GM19239 (cell line): ENCODE measurements at places on chromosomes 16 and 17.

- no peak for DNase-seq
These were observed 37.6 kb downstream of the OR3A1 start for GRCh38 chr17:3260600-3260999.

- no peak for DNase-seq
These were observed 174.0 kb upstream of the GSE1 start for GRCh38 chr16:85438981-85439685.

DNA sequence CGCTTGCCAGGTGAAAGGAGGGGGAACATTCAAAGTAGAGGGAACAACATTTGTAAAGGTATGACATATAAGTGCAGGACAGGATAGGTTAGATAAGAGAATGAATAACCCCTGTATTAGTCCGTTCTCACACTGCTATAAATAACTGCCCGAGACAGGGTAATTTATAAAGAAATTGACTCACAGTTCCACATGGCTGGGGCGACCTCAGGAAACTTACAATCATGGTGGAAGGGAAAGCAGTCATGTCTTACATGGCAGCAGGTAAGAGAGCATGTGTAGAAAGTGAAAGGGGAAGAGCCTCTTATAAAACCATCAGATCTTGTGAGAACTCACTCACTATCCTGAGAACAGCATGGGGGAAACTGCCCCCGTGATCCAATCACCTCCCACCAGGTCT, 223.8 kb downstream of the SOX9 start:
- no peak for DNase-seq

- DNase-seq, result no peak
These were observed 3.3 kb downstream of the LHX1 start for GRCh38 chr17:36940313-36941264.

GRCh38 chr16:8678068-8678927, 3.9 kb downstream of the ABAT start:
- DNase-seq, result no peak

GRCh38 chr17:8046929-8047768, 8.3 kb downstream of the ALOX15B start:
- no peak for DNase-seq

- no peak for DNase-seq
These were observed 775.2 kb upstream of the RBFOX1 start for GRCh38 chr16:6557353-6558023.

- DNase-seq, result no peak
These were observed 26.6 kb downstream of the GOSR2 start for GRCh38 chr17:46949291-46950174.

- DNase-seq, result no peak
These were observed 2.7 kb downstream of the RUSF1 start for GRCh38 chr16:31505483-31505882.

- DNase-seq, result no peak
These were observed 55.1 kb downstream of the KSR1 start for GRCh38 chr17:27511168-27511883.

DNA sequence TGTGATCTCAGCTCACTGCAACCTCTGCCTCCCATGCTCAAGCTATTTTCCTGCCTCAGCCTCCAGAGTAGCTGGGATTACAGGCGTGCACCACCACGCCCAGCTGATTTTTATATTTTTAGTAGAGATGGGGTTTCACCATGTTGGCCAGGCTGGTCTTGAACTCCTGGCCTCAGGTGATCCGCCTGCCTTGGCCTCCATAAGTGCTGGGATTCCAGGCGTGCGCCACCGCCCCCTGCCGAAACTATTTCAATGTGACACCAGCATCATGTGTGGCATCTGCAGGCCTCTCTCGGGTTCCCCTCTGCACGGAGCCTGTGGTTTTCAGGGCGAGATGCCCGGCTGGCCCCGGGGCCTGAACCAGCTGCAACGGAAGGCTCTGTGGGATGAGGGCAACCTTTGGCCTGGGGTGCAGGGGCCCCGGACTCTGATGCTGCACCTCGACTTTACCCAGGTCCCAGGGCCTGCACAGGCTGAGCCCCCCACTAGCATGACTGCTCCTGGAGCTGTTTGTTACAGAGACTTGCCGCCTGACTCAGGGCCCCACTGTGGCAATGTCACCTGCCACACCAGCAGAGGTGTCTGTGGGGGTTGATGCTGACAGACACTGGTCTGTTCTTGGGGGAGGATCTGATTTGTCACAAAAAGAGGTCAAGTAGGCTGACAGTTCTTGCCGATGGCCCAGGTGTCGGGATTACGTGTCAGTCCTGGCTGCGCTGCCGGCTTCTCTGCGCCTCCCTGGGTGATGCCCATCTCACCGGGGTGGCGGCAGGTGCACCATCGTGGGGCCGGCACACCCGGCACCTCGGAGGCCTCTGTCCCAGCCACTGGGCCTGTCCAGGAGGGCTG, 8.6 kb upstream of the TEX19 start:
- DNase-seq, result no peak

DNA sequence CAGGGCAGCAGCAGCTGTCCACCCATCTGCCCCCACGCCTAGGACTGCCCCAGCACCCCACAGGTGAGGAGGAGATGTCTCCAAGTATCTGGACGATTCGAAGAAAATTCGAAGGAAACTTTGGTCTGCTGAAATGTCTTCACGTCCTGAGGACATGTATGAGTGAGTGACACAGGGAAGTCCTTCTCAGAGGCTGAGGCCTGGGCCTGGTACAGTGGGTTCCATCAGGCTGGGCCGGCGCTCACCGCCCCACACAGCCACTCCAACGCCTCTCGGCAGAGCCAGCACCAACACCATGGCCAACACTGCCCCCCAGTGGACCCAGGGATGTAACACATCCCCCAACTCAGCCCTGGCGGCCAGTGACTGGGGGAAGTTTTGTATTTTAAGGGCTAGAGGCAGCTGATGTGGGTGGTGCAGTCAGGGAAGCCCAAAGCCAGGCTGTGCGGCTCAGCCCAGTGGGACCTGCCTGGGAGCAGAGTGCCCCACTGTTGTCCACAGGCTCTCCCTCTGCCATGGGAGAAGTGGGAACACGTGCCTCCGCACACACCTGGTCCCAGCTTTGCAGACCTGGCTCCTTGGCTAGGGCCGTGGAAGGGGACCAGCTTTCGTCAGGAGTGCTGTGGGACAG, 55.8 kb upstream of the FASN start:
- peak; percentile 90 for DNase-seq

DNA sequence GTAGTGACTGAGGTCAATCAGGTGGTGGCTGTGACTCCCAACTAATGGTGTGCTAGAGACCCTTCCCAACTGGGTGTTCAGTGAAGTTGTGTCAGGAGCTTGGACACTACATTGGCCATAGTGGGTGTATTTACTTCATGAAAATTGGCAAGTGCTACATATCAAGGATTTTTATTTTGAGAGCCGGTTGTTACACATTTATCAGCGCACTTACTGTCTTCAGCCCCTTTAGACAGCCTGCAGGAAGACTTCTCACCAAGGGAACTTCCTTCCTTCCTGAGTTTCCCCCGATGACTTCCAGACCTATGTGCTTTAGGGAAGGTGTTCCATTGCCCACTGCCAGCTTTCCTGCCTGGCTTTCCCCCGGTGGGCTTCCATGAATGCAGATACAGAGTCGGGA, 261.2 kb downstream of the CBLN1 start:
- DNase-seq, result no peak

DNA sequence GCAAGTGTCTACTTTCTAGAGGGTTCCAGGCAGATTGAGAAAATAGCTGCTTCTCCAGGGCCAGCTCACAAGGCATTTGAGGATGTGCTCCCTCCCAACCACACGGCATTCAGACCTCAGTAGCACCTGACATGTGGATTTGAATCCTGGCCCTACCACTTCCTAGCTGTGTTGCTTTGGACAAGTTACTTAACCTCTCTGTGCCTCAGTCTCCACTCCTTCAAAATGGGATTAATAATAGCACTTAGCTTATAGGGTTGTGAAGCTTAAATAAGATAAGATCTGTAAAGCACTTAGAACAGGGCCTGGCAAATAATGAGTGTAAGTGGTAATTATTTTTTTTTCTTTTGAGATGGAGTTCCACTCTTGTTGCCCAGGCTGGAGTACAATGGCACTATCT, 21.0 kb upstream of the NOMO2 start:
- no peak for DNase-seq

DNA sequence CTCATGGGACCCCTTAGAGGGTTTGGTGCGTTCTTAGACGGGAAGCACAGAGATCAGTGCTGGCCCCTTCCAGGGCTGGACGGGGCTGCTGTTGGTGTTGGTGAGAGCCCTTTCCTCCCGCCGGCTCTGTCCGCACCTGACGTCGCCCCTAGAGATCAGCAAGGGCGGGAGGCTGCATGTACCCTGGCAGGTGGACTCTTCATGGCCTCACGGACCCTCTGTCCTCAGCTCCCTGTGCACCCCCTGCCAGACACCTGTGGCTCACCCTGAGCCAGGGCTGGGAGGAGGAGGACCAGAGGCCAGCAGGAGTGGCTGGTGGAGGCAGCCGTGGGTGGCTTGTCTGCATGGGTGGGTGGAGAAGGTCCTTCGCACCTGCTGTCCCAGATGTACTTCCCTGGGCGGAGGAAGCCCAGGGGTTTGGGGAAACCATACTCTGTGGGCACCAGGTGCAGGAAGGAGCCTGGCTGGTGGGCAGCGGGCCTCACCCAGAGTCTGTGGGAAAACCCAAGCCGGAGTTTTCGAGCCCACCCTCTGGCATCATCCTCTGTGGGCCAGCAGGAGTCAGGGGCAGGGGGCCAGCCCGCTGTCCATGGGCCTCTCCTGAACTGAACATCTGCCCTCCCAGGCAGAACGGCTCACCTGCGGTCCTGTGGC, 348.6 kb downstream of the SEC14L1 start:
- no peak for DNase-seq

DNA sequence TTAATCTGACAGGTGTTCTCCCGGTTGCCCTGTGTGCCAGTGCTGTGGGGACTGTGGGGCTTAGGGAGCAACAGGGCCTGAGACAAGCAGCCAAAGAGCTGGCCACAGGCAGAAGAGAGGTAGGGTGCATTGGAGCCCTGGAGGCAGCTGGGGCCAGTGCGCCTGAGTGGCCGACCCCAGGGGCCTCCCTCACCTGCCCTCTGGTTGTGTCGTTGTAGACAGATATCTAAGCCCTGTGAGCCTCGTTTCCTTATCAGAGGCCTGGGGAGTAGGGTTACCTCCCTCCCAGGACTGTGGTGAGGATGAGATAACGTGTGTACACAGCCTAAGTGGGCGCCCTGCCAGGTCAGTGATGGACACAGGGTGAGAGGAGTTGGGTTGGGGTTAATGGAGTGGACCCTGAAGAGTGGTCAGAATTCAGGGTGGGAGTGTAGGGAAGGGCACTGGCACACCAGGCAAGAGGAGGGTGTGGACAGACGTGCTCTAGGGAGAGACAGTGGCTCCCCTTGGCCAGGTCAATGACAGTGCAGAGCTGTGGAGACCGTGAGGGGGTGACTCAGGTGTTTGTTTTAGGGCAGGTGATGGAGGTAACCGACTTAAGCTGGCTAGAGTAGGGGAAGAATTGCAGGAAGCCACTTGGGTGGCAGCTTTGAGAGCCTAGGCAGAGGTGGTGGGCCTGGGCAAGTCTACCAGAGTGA, 3.4 kb downstream of the NARF start:
- no peak for DNase-seq

GRCh38 chr16:86225905-86226371, 284.4 kb upstream of the FOXF1 start:
- DNase-seq, result no peak

DNA sequence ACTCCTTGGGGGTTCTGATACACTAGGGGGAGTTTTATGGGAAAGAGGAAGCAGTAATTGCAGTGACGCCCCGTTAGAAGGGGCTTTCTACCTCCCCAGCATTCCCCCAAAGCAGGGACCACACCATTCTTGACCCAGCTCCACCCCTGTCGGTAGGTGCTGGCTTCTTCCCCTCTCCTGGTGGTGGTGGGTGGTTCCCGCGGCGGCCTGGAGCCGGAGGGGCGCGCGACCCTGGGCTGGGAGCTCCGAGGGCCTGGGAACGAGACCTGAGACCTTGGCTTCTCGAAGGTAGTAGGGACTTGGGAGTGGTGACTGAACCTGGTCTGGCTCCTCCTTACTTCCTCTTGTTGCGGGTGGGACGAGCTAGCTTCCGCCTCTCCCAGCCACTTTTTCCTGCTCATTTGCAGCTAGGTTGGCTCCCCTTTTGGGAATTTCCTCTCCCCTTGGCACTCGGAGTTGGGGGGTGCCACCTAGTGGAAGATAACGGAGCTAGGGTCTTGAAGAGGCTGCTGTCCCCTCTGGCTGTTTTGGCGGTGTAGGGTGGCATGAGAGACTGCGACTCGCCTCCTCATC, 438 bp downstream of the GRN start:
- no peak for DNase-seq

- DNase-seq, result no peak
These were observed 26.2 kb downstream of the KPNA2 start for GRCh38 chr17:68061512-68062313.

- DNase-seq, result no peak
These were observed 7.8 kb upstream of the PSMC3IP start for GRCh38 chr17:42585353-42585752.

DNA sequence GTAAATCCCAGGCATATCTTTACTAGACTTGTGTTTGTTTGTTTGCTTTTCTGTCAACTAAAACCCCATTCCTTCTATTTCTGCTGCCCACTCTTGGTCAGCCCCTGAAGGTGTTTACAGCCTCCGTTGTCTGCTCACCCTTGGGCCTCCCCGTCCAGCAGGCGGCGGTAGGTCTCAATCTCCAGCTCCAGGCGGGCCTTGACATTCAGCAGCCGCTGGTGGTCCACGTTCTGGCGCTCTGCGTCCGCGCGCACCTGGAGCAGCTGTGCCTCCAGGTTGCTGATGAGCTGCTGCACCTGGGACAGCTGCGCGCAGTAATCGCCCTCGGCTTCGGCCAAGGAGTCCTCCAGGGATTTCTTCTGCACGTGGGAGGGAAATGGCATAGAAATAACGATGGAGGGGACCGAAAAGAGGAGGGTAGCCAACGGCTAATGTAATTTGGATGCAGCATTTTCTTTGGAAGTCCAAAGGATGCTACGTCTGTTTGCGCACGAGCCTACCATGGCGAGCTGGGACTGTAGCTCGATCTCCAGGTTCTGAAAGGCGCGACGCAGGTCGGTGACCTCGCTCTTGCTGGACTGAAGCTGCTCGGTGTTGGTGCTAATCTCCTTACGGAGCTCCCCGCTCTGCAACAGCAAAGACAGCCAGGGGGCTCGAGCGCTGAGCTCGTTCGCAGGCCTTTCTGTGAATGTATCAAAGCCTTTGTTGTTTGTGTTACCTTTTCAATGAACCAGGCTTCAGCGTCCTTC, 3.9 kb downstream of the KRT12 start:
- DNase-seq, result no peak

- no peak for DNase-seq
These were observed 39.7 kb upstream of the PITPNM3 start for GRCh38 chr17:6596081-6596480.
